Karpas-422 (cell line): ENCODE measurements at places on chromosomes 5 and 9.

DNA sequence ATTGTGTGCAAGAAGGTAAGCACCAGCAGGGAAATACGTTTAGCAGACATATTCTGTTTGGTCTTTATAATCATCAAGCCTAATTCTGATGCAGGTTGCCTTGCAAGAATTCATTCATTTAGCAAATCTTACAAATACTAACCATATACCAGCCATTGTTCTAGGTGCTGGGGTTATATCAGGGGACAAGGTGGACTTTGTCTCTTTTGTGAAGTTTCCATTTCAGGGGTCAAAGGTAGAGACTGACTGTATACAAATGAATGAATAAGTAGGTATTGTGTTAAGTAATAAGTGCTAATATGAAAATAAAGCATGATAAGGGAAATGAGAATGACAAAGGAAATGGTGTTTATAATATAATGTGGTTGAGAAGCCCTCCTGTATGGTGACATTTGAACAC lies 64.0 kb downstream of the LNPEP start:
- peaks cover 39% of the 10 kb centered on the region; the same call in 1 of the 2 replicates for H3K36me3 ChIP-seq
- H3K27ac ChIP-seq: no peak overlapping the region
- H3K4me3 ChIP-seq: no peak overlapping the region
- no peak for DNase-seq
- no peaks in the 10 kb centered on the region for H3K27me3 ChIP-seq

GRCh38 chr5:178463321-178464155 lies 126.7 kb downstream of the COL23A1 start:
- H3K27ac ChIP-seq: no peak overlapping the region
- H3K4me3 ChIP-seq: no peak overlapping the region
- H3K4me1 ChIP-seq: no peaks in the 10 kb centered on the region
- DNase-seq: no peak
- H3K36me3 ChIP-seq: no peaks in the 10 kb centered on the region

- H3K4me1 ChIP-seq: no peaks in the 10 kb centered on the region
- no peak overlapping the region for H3K4me3 ChIP-seq
- no peak overlapping the region for H3K27ac ChIP-seq
- no peak for DNase-seq
- no peaks in the 10 kb centered on the region for H3K27me3 ChIP-seq
These were observed 43.3 kb downstream of the G3BP1 start for GRCh38 chr5:151815051-151815450.

- H3K27me3 ChIP-seq: no peaks in the 10 kb centered on the region
- no peaks in the 10 kb centered on the region for H3K4me1 ChIP-seq
- H3K36me3 ChIP-seq: no peaks in the 10 kb centered on the region
- no peak for DNase-seq
- H3K27ac ChIP-seq: no peak overlapping the region
- no peak overlapping the region for H3K4me3 ChIP-seq
These were observed 57.8 kb downstream of the BARX1 start for GRCh38 chr9:93897075-93897970.

DNA sequence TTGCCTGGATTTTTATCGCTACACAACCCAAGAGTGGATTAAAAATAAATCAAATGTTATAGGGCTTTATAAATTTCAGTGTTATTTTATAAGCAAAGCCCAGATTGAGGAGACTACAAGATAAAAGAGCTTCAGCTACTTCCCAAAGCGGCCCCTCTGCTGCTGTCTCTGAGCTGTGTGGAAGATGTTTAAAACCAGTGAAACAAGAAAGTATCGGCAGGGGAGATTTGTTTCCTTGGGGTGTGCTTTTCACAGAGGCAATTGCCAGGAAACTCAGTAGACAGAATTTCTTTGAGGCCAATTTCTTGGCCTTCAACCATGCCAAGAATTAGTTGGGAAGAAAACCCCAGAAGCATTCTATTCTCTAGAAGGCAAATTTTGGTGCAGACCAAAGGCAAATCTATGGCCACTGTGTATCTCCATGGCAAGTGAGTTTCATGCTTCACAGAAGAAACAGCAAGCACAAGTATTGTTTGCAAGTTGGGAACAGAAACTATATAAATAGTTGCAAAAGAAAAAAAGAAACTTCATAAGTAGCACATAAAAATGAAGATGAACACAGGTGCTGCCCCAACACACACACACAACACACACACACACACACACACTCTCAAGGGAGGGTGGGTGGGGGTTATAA lies 197.2 kb downstream of the PARP8 start:
- no peak overlapping the region for H3K4me3 ChIP-seq
- no peak overlapping the region for H3K27ac ChIP-seq
- DNase-seq: no peak
- no peaks in the 10 kb centered on the region for H3K4me1 ChIP-seq
- no peaks in the 10 kb centered on the region for H3K36me3 ChIP-seq

DNA sequence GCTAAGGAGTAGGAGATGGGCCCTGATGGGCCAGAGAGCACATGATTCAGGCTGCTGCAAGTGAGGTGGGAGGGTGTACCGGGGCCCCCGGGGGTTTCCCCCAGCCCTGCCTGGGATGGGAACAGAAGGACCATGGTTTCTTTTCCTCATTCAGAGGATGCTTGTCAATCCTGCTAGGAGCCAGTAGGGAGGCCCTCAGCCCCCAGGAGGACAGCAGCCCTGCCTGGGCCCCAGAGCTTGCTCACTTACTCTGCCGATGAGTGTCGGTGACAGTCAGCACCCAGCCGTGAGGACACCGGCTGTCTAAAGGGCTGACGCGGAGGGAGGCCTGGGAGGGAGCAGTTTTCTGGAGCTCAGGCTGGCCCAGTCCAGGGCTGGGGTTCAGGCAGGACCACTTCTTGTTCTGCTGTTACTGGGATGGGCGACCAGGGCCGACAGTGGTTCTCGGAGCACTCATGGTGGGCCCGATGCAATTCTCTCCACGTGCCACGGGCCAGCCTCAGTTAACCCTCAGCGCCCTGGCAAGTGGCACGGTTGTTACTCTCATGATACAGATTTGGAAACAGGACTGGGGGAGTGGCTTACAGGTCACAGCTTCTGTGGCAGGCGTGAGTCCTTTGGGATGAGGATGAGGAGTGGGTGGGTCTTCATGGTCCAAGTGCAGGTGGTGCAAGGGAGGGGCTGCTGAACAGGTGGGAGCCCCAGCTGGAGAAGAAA lies 1.8 kb downstream of the ARRDC1 start:
- DNase-seq: no peak
- H3K27ac ChIP-seq: no peak overlapping the region
- H3K4me3 ChIP-seq: peak overlapping the region; percentile 84
- peaks cover 34% of the 10 kb centered on the region for H3K4me1 ChIP-seq
- H3K36me3 ChIP-seq: no peaks in the 10 kb centered on the region

DNA sequence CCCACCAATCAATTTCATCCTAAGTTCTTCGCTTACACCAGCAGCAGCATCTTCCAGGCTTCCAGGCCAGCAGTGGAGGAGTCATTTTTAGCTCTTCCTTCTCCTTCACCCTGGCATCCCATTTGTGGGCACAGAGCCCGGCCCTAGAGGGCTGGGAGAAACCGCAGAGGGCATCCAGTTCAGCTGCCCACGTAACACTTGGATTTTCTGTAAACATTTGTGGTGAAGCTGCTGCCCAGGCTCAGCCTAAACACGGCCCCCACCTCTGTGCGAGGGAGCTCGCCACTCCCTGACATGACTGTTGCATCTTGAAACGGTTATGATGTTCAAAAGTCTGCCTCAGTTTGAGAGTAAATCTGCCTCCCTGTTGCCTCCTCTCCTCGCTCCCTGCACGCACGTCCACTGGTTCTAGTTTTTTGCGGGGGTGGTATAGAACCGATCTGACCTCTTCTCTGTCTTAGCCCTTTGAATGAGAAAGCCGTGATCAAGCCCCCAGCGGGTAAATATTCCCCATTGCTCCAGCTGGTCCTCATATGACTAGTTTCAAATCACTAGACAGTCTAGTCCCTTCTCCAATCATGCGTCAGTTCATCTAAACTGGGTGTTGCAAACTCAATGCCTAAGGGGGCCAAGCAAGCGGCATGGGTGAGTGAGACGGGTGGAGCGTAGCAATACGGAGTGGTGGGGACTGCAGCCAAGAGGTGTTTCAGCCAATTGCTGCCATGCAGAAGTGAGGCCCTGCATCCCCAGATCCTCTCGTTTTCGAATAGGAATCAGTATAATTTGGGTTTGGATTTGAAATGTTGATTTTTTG lies 34.9 kb upstream of the N4BP3 start:
- peaks cover 8% of the 10 kb centered on the region for H3K4me1 ChIP-seq
- DNase-seq: no peak
- no peak overlapping the region for H3K27ac ChIP-seq
- no peaks in the 10 kb centered on the region for H3K27me3 ChIP-seq
- no peak overlapping the region for H3K4me3 ChIP-seq

DNA sequence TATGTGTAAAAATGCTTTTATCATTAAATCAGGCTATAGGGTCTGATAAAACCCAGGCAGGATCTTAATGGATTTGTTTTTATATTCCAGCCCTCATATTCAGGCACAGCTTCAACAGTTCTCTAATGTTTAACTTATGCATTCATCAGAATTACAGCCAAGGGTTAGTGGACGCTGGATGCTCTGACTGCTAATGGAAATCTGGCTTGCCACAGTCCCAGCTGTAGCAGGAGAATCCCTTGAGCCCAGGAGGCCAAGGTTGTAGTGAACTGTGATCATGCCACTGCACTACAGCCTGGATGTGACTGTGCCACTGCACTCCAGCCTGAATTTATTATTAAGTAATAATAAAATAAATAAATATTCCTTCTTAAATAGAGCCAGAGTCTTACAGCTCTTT lies 98.0 kb downstream of the SLC25A46 start:
- no peak overlapping the region for H3K27ac ChIP-seq
- no peaks in the 10 kb centered on the region for H3K36me3 ChIP-seq
- no peaks in the 10 kb centered on the region for H3K4me1 ChIP-seq
- H3K4me3 ChIP-seq: no peak overlapping the region

- peak; percentile 71 for DNase-seq
- peaks cover 15% of the 10 kb centered on the region for H3K4me1 ChIP-seq
- H3K36me3 ChIP-seq: no peaks in the 10 kb centered on the region
- H3K27me3 ChIP-seq: no peaks in the 10 kb centered on the region
These were observed 12.7 kb downstream of the KCTD16 start for GRCh38 chr5:144183254-144183889.

GRCh38 chr5:6494939-6495338 lies 46.3 kb downstream of the UBE2QL1 start:
- no peak for DNase-seq
- H3K36me3 ChIP-seq: no peaks in the 10 kb centered on the region
- no peaks in the 10 kb centered on the region for H3K4me1 ChIP-seq
- H3K4me3 ChIP-seq: no peak overlapping the region

DNA sequence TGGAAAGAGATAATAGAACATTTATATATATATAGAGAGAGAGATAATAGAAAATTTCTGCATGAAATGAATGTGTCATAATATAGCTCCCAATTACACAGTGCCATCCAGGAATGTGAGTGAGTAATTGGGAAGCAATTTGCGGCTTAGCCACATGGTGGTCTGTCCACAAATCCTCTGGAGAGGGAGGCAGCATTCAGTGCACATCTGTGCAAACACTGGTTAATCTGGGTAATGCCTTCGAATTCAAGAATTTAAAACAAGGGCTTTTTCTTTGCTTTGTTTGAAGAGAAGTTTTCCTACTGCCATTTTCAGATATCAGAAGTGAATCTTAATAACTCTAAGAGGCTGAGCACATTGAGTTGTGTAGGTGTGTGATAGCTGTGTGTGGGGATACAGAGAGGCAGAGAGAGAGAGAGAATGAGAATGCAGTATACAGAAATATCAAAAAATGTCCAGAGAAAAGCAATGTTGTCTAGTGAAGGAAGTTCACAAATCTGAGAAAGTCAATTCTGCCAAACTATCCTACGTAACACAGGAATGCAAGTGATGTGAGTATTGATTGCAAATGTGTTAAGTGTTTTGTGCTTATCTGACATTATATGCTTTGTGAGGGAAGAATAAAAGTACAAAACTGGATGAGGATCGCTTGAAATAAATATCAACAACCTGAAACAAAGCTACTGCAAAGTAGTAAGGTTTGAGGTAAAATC lies 134.6 kb downstream of the EDIL3 start:
- H3K36me3 ChIP-seq: no peaks in the 10 kb centered on the region
- DNase-seq: no peak
- no peak overlapping the region for H3K27ac ChIP-seq
- H3K4me3 ChIP-seq: no peak overlapping the region

- H3K4me3 ChIP-seq: no peak overlapping the region
- DNase-seq: no peak
- no peaks in the 10 kb centered on the region for H3K36me3 ChIP-seq
- no peaks in the 10 kb centered on the region for H3K27me3 ChIP-seq
These were observed 31.3 kb upstream of the PLPP6 start for GRCh38 chr9:4630836-4631235.

- H3K27ac ChIP-seq: no peak overlapping the region
- H3K4me1 ChIP-seq: no peaks in the 10 kb centered on the region
- no peaks in the 10 kb centered on the region for H3K36me3 ChIP-seq
- no peak overlapping the region for H3K4me3 ChIP-seq
- H3K27me3 ChIP-seq: no peaks in the 10 kb centered on the region
- no peak for DNase-seq
These were observed 101.9 kb downstream of the NFIB start for GRCh38 chr9:14212077-14212476.

DNA sequence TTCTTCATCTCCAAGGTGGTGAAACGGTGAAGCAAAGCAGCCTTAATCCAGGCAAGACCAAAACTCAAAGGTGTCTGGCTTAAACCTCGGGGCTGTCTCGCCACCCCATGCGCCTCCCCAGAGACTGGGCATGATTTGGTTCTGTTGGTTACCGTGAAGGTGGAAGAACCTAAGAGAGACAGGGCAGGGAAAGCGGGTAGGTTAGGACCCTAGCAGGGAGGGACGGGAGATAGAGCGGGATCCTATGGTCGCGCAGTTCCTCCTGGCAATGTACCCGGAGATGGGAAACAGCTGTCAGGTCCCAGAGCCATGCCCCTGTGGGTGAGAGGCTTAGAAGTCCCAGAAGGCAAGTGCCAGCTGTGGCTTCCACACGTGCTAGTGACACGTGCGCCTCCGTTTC lies 418.3 kb upstream of the IRX1 start:
- DNase-seq: no peak
- H3K27ac ChIP-seq: no peak overlapping the region
- H3K4me3 ChIP-seq: no peak overlapping the region
- H3K4me1 ChIP-seq: no peaks in the 10 kb centered on the region
- H3K27me3 ChIP-seq: no peaks in the 10 kb centered on the region
- no peaks in the 10 kb centered on the region for H3K36me3 ChIP-seq

DNA sequence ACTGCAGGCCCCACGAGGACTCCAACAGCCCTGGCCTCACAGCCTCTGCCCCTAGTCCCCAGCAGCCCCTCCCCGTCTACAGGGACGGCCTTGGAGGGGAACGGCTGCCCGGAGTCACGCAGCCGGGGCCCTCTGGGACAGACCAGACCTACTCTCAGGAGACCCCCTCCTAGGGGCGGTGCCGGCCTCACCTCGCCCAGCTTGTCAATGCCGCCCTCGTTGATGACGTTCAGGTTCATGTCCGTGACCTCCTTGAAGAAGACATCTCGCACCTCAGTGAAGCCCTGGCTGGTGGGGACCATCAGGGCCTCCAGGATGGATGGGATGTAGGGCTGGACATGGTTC lies 58.6 kb downstream of the LRSAM1 start:
- no peaks in the 10 kb centered on the region for H3K27me3 ChIP-seq
- no peaks in the 10 kb centered on the region for H3K4me1 ChIP-seq
- no peak for DNase-seq
- no peak overlapping the region for H3K27ac ChIP-seq

GRCh38 chr9:18542837-18543405 lies 69.0 kb downstream of the ADAMTSL1 start:
- no peak overlapping the region for H3K27ac ChIP-seq
- peak; percentile 29 for DNase-seq
- no peaks in the 10 kb centered on the region for H3K27me3 ChIP-seq
- no peak overlapping the region for H3K4me3 ChIP-seq
